ENCODE measurements at places on chromosomes 1 and 21. TPM values are rescaled to one million over a fixed set of nuclear protein-coding genes. Genes with fewer than 3 reads are reported as not detected.
A peak's percentile ranks its signal among the peaks of the same experiment; 100 is the strongest.

- DNase-seq = no peak
Observed at GRCh38 chr1:228007049-228007800, 427 bp downstream of the WNT3A start.

DNA sequence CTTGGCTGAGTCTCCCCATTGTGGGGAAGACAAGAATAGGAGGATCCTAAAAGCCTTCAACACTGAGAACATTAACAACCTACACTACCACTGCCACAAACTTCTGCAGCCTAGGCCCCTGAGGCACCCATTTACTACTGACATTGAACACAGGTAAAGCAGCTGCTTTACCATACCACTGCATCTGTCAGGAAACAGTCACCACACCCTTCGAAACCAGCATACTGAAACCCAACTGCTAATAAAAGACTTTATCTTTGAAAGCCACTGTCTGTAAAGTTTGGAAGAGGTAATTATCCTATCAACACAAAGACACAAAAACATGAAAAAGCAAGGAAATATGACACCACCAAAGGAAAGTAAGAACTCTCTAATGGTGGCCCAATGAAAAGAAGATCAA lies 7.4 kb downstream of the IFNAR1 start:
- DNase-seq = no peak

GRCh38 chr1:174995916-174996315 lies 3.8 kb upstream of the CACYBP start:
- no peak for DNase-seq

DNA sequence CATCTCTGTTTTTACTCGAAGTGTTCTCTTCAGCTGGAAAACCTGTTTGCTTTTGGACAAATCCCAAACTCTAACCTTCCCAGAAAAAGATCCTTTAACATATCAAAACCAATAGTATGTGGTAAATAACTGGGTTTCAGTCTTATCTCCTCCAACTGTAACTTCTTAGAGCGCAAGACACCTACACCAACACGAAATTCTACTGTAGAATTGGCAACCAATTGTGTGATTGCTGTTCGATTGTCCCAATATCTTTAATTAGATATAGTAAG lies 5.8 kb upstream of the MPZL1 start:
- no peak for DNase-seq

DNA sequence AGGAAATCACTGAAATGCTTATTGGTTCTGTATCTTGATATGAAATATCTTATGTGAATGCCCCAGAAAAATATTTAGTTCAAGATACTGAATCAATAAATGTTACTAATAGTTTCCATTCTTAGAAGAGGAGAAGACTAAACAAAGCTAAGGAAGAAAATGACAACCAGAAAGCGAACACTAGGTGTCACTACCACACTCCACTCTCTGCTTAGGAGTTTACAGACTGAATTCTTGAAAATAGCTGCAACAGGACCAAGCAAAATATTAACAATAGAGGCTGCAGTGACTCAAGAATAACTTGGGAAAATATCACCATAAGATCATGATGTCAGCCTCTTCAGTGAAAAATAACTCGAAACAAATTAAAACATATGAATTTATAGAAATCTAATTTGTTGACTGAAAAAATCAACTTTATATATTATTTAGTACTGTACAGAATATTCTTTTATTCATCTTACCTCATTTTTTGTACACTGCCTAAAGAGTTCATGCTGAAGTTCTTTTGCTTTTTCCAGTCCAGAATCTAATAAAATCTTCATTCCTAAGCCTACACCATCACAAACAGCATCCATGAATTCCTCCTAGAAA lies 61.6 kb downstream of the KIF14 start:
- no peak for DNase-seq

- DNase-seq = no peak
Observed at GRCh38 chr1:112575154-112575804, 43.7 kb downstream of the ST7L start.

GRCh38 chr1:44608141-44608540 lies 66.1 kb downstream of the TMEM53 start:
- DNase-seq = no peak

- no peak for DNase-seq
Observed at GRCh38 chr1:76068953-76069561, 5.5 kb upstream of the ST6GALNAC3 start.

DNA sequence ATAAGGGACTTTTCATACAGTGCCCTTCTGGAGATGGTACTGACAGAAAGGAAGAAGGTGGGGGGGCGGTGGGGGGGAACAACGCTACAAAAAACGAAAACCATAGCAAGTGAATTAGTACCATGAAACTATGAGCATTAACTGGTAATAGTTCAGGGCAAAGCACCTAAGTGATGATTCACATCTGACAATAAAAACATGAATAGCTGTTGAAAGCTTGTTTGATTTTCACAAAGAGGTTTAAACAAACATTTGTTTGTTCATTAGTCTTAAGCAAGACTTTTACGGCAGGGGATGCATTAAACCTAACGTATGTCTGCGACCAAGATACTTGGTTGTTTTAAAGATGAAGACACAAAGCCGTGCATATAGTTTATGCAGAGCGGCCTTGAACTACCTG lies 177.5 kb downstream of the LMO4 start:
- DNase-seq = no peak

- no peak for DNase-seq
Observed at GRCh38 chr1:188426561-188426960, 1597.8 kb downstream of the PLA2G4A start.

DNA sequence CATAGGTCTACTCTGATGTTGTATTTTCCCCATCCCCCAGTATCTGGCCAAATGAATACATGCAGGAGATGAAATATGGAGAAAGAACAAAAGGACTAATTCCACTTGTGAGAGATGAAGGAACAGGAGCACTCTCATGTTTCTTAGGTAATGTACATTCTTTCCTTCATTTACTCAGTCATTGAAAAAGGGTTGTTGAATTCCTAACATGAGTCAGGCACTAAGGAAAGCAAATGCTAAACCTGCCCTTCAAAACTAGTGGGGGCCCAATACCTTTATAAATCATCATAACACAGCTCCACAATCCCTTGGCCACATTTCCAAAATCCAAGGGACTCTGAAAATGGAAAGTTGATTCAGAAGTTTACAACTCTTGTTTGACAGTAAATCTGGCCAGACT lies 94.3 kb downstream of the DIRAS3 start:
- no peak for DNase-seq

DNA sequence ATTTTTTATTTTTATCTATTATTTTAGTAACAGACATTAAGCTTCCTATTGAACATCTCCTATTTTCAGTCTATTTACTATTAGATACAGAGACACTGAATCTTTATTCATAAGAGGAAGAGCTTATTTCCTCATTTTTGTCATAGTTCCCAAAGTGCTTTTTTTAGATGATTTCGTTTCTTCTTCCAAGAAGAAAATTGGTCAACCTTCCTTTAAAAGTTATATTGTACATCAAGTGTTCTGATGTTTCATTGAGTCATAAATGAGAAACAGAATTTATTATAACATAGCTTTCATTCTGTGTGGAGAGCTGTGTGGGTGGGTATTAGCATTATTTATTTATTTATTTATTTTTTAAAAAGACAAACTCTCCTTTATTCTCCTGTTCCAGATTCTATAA lies 50.6 kb upstream of the BACH1 start:
- no peak for DNase-seq

DNA sequence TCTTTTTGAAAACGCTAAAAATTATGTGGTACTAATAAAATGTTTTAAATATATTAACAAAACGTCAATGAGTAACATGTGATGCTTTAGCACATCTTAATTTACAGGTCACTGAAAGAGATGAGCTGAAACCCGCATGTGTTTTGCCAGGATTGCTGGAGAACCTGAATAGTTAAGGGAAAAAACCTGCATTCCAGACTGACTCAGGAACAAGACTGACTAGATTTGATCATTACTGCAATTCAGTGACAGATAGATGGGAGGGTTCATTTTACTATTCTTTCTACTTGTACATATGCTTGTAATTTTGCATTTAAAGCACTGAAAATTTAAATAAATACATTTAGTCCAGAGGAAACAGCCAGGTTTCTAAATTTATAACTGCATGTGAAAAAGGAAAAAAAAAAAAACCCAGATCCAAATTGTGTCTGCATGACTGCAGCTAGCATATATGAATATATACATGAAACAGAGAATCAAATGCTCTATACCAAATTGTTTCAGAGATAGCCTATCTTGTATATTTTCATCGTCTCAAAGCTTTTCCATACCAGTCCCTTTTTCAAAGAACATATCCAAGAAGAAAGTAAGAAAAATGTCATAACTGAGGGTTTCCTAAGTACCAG lies 71.7 kb downstream of the APP start:
- no peak for DNase-seq

DNA sequence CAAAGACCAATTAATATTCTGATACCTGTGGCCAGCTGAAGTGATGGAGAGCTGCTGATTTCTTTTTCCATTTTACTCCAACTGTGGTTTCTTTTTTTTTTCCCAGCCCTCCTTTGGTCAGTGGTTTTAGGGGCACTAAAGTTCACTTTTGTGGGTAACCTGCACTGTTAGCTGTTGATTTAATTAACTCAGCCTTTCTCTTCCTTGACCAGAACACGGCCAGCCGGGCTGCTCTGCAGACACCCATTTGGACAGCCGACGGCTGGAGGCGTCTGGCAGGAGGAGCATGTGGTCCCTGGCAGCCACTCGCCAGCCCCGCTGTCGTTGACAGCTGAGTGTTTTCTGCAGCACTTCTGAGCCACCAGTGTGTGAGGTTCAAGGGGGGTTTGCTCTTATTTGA lies 136.2 kb upstream of the RUNX3 start:
- no peak for DNase-seq

DNA sequence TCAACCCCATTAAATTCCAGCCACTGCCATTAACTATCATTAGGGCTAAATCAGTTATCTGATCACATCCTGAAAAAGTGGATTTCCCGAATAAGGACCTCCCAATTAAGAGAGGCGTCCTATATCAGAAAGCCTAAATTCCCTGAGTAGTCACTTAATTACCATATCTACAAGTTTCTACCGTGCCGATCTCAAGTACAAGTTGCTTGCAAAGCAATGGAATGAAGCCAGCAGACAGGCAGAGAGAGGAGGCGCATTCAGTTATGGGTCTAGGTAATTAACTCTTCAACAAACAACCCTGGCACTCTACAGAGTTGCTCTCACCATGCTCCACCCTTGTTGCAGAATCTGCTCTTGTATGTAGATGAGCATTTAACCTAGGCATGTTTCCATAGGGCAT lies 494.6 kb upstream of the RUNX1 start:
- DNase-seq = no peak

DNA sequence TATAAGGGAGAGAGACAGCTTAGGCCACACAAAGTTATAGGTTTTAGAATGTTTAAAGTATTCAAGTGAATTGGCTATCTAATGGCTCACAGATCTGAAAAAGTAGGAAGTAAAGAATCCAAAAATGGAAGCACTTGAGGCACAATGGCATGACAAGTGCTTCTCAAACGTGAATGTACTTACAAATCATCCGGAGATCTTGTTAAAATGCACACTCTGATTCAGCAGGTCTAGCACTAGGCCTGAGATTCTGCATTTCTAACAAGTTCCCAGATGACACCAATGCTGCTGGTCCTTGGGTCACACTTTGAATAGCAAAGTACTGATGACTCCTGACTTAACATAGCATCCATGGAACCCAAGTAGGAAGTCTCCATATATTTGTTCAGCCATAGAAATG lies 20.9 kb upstream of the AGL start:
- no peak for DNase-seq

DNA sequence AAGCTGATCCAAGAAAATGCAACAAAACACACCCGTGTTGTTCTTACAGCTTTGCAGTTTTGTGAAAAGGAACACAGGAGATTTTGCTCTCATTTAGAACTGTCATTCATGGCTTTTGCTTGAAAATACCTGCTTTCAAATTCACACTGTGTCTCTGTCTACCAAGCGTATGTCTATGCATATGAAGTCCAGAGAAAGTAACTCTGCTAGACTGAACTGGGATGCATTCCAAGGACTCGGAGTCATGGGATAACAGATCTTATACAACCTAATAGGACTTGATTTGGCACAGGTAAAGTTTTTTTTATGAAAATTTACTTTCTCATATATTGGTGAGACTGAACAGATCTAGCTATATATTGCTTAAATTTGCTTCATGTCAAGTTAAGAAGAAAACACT lies 102.4 kb downstream of the PTGER3 start:
- DNase-seq = no peak

- DNase-seq = no peak
Observed at GRCh38 chr1:78441921-78442320, 48.9 kb upstream of the PTGFR start.

DNA sequence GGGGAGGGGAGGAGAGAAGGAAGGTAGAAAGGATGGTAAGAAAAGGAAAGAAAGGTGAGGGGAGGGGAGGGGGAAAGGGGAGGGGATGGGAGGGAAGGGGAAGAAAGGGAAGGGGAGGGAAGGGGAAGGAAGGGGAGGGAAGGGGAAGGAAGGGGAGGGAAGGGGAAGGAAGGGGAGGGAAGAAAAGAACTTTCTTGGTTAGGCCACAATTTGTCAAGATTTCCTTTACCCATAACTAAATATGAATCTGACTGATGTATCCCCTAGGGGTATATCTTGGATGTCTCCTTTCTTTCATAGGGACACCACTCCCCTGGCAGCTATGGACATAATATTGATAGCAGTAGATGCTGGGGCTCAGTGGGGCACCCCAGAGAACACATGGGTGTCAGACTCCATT lies 54.4 kb upstream of the PRELP start:
- DNase-seq = no peak

DNA sequence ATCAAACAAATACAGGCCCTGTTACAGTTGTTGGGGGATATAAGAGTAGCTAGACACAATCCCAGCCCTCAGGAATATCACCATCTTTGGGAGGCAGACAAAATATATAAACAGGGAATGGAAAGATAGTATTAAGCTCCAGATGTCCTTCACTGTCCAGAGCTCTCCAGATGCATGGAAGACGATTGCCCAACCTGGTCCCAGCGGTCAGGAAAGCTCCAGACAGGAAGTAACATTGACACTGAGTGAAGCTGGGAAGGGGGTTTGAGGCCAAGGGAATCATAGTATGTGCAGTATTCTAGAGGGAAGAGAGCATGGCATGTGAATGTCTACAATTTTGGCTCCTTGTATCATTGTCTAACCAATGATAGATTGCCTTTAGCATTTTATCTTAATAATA lies 173.9 kb upstream of the HOOK1 start:
- peak; percentile 64 for DNase-seq

MMP23B gene
- total RNA-seq = 47.9 TPM

FNDC10 gene
- 3.6 TPM for total RNA-seq

PLA2G4A gene
- 1.4 TPM for total RNA-seq

PLPPR5 gene
- total RNA-seq = not detected

SMPDL3B gene
- not detected for total RNA-seq

TNFAIP8L2 gene
- 1.4 TPM for total RNA-seq

ZMYND12 gene
- total RNA-seq = 0.84 TPM

GPR157 gene
- total RNA-seq = 42.2 TPM

LCE2A gene
- total RNA-seq = not detected

PGLYRP4 gene
- total RNA-seq = not detected

LAMC1 gene
- total RNA-seq = 98.7 TPM

TRIM58 gene
- 0.07 TPM for total RNA-seq

STUM gene
- total RNA-seq = 1.3 TPM

Measured in left ventricle myocardium superior (tissue), 1 donor.